Activated effector memory CD4-positive, alpha-beta T cell treated with Interleukin-2 at 50 U/mL for 16 hours (primary cell): ENCODE measurements at places on chromosomes 16 and 17.

- DNase-seq, result no peak
Measured at GRCh38 chr16:22864375-22864774, 50.4 kb downstream of the HS3ST2 start.

DNA sequence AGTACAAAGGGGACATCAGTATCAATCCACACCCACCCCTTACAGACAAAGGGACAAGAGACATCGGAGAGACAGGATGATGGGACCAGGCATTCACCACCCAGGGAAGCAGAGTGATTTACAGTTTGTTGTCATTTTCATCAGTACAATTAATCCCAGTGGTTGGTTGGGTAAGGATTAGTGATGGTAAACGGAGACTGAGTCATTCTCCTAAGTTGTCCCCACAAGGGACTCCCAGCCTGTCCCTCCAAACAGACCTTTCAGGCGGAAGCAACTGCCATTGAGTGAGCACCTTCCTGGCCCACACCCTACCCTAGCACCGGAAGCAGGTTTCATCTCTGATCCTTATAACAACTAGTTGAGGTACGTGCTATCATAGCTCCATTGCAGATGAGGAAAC is 11.2 kb downstream of the PPL start:
- no peak for DNase-seq

DNA sequence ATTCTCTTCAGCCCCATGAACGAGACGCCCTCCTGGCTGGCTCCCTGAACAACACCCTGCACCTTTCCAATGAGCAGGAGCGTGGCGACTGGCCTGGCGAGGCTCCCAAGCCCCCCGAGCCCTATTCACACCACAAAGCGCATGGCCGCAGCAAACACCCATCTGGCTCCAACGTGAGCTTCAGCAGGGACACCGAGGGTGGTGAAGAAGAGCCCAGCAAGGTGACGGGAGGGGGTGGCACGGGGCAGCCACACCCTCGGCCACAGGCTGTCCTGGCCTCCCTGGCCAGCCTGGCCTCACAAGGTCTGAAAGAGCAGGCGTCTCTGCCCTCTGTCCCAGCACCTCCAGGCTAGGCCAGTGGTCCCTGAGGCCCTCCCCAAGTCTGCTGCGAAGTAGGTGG is 23.7 kb downstream of the CASKIN2 start:
- no peak for DNase-seq

DNA sequence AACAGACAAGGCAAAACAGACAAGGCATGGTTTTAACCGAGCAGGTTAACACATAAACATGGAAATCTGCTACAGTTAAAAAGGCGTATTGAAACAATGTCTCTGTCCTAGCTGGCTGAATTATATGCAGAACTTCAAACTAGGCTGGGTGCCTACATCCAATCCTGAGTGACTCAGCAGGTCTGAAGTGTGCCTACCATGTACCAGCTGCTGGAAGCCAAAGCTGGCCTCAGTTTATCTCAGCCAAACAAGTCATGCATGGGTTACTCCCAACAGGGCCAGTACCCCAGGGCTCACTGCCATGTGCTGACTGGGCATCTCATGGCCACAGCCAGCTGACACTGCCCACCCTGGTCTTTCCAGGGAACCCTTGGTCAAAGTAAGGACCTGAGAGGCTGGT is 4.0 kb downstream of the C1QBP start:
- DNase-seq, result no peak

DNA sequence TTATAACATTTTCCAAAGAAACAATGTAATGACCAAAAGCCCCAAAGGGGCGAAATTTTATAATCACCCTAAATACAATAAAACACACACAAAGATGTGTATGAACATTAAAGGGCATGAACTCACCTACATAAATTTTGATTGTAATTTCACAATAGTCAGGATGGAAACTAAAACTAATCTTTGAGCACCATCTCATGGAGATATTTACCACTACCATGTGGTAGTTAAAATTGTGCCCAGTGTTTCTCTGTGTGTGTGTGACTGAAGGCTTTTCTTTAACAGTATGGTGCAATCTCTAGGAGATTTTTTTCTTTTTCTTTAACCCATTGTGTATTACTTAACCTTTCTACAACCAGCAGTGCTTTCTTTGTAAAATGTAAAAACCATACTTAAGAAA is 19.7 kb upstream of the MEIOC start:
- DNase-seq, result no peak

DNA sequence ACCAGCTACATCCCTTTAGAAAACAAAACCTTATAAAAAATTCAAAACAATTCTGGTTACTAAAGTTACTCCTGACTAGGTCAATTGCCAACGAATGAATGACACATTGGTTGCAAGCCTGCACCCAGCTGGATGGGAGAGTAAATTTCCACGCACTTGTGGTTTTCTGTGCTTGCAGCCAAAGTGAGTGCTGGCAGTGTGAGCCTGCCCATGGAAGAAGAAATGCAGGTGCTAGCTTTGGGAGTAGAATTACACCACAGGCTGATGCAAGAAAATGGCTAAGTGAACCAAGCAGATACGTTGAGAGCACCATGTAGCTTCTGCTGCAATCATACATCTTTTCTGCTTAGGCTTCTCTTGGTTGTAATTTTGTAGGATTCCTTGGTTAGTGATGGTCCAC is 74.6 kb downstream of the SYCE1L start:
- no peak for DNase-seq

GRCh38 chr17:8447799-8448198 is 12.1 kb downstream of the NDEL1 start:
- no peak for DNase-seq

DNA sequence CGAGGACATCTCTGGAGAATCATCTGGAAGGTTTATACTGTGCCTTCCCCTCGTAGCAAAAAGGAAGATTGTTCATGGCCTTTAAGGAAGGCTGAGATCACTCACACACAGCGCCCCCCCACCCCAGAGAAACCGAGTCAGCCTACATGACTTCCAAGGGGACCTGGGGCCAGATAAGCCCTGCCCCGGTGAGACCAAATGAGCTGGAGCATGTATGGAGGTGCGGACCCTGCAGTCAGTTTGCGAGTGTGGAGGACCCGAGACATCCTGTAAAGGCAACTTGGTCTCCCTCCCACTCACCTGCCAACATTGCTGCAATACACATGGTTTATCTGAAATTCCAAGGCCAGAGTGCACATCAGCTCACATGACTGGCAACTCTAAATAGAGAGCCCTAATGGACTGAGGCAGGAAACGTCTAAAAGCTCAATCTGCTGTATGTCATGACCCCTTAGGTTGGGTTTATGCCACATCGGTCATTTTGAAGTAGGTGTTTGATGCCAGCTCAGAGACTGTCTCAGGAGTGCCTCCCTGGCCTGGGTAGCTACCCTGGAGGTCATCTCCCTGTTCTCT is 233.6 kb downstream of the CPPED1 start:
- no peak for DNase-seq

- DNase-seq, result no peak
Measured at GRCh38 chr17:76304226-76305134, 3.6 kb downstream of the QRICH2 start.

GRCh38 chr17:71118039-71118438 is 948.7 kb downstream of the KCNJ2 start:
- no peak for DNase-seq

DNA sequence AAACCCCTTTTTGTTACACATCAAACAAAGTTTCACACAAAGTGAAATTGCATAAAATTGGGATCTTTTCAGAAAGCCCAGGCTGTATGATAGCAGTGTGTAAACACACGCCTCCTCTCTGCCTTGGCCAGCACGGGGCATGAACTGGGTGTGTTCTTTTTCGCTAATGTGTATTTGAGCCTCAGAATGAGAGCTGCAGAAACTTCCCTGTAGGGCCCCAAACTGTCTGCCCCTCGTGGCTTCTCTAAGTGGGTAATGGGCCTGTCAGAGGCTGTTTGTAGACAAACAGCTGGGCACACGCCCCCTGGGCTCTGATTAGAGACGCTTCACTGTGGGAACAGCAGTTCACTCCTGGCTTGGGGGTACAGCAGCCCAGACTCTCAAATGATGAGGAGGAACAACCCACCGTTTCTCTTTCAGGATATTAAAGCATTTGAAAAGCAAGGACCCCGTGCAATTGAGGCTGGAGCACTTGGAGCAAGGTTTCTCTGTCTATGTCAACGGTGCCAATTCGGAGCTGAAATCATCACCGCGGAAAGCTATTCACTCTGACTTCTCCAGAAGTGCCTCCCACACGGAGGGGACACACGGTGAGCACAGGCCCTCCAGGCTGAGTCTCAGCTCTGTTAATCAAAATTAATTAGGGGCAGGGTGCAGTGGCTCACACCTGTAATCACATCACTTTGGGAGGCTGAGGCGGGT is 78.4 kb downstream of the KATNIP start:
- DNase-seq, result no peak

- DNase-seq, result no peak
Measured at GRCh38 chr17:66830451-66830850, 4.5 kb upstream of the CACNG5 start.

- no peak for DNase-seq
Measured at GRCh38 chr17:61323909-61324868, 75.5 kb upstream of the TBX2 start.

- no peak for DNase-seq
Measured at GRCh38 chr16:69267633-69268032, 43.5 kb upstream of the VPS4A start.

DNA sequence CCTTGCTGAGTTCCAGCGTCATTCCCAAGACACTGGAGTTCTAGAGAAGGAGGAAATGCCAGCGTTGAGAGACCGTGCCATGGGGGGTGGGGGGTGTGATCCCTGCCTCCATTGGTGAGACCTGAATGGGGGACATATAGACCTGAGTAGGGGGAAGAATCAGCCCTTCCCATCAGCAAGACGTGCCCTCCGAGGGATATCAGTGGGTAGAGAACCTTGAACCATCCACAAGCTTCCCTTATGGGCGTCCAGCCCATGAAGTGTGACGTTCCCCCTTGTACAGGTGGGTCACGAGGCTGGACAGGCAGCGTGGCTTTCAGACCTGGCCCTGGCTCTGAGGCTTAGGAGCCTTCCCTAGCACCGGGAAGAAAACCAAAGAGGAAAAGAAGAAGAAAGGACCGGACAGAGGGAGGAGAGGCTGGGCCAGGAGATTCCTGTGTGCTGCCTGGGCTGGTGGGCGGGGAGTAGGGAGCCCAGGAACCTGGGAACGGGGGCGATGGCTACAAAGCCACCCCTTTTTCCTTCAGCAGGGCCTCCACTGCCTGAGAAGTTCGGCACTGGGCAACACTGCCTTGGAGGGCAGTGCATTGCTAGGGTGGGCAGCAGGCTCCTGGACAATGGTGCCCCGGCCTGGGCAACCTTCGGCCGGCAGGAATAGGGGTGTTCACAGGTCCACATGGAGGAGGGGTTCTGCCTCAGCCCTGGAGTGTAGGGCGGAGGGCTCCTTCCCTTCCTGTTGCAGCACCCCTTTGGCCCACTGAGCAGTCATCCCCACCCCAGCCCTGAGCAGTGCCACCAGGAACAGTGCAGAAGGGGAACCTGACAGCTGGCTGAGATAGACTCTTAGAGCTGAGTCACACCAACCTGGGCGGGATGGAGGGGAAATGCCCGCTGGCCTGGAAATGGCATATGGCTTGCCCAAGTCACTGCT is 7.2 kb downstream of the RAB11FIP4 start:
- DNase-seq, result no peak

DNA sequence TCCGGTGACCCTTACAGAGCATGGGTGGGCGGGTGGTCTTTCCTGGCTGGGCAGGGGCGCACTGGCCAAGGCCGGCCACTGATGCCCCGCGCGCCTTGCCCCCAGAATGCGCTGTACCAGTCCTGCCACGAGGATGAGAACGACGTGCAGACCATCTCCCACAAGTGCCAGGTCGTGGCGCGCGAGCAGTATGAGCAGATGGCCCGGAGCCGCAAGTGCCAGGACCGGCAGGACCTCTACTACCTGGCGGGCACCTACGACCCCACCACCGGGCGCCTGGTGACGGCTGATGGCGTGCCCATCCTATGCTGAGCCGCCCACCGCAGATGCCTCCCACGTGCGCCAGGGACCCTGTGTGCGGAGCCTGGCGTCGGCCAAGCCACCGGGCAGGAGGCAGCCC is 49.1 kb downstream of the ACTG1 start:
- no peak for DNase-seq

DNA sequence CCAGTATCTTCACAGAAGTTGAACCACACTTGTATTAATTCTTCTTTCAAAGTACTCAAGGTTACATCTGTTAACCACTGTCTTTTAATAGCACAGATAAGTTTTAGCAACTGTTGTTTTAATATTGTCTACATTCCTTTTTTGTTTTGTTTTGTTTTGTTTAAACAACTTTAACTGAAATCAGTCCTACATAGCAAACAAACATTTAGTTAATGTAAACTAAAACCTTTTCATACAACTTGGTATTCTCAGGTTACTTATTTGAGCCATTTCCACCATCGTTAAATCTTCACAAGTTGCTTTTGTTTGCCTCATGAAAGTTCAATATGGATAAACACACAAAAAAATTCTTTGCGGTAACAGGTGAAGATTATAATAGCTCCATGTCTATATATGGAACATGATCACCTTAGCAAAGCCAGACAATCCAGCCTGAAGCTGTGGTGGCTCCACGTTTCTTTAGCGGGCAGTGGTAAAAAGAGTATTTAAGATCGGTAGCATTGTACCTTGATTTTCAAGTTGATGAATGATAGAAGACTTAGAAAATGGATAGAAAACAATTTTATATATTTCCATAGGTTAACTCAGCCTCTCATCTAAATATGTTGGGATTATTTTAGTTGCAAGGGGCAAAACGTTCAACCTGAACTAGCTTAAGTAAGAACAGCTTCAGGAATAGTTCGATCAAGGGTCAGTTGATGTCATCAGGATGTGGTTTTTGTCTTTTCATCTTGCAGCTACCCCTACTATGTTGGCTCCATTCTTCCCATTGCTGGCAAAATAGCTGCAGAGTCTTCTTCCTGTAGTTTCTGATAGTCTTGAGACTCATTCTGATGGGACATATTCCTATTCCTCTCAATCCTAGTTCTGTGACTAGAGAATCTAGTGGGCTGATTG is 182.8 kb downstream of the FTO start:
- no peak for DNase-seq

DNA sequence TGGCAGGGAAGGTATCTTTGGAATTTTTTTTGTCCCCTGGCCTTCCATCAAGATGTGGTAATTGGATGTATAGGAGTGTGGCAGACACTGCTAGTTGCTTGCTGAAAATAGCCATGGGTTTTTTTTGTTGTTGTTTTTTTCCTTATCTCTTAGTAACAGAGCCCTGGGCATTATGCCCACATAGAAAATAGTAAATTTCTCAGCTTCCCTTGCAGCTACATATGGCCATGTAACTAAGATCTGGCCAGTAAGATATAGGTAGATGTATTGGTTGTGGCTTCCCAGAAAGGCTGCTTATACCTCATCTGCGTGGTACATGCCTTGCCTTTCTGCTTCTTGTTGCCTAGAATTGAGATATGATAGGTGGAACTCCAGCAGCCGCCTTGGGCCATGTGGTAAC is 349.9 kb downstream of the CPPED1 start:
- DNase-seq, result no peak

GRCh38 chr17:73595479-73595878 is 48.8 kb downstream of the SDK2 start:
- no peak for DNase-seq
